Fibroblast of mammary gland (primary cell): ENCODE measurements at places on chromosomes 3 and 15.

- no peak for DNase-seq
Measured at GRCh38 chr3:63864008-63864964, 619 bp downstream of the ATXN7 start.

GRCh38 chr3:151328298-151328995, 902 bp downstream of the P2RY13 start:
- peak; percentile 43 for DNase-seq

DNA sequence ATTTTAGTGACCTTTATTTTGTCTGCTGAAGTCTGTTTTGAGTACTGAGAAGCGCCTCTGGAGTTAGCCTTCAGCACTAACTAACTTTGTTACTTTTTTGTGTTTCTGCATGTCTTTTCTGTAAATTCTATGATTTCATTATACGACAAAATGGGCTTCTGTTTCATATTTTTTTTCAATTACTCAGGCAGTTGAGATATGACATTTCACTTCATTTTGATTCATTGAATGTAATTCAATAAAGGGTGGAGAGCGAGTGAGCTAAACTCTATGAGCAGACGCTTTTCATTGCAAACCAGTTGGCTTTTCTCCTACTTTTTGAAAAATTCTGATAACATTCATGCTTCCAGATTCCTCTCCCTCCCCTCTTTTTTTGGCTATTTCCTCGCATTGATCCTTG, 84.4 kb upstream of the KCNH8 start:
- no peak for DNase-seq

DNA sequence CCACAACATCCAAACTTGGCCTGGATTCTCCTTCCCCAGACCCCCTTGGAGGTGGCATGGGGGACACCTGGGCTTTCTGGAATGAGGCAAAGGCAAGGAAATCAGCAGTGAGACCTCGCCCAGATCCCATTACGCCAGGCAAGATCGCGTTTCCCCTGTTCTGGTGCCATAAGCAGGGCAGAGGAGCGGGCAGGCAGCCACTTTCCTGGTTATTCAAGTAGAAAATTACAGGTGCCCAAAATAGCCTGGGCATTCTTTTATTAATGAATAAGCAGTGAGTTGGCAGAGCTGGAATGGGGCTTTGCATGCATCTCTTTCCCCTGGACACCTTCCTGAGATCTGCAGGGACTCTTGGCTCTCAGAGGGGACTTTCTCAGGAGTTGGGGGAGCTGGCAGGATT, 31.5 kb upstream of the FAM107A start:
- no peak for DNase-seq

DNA sequence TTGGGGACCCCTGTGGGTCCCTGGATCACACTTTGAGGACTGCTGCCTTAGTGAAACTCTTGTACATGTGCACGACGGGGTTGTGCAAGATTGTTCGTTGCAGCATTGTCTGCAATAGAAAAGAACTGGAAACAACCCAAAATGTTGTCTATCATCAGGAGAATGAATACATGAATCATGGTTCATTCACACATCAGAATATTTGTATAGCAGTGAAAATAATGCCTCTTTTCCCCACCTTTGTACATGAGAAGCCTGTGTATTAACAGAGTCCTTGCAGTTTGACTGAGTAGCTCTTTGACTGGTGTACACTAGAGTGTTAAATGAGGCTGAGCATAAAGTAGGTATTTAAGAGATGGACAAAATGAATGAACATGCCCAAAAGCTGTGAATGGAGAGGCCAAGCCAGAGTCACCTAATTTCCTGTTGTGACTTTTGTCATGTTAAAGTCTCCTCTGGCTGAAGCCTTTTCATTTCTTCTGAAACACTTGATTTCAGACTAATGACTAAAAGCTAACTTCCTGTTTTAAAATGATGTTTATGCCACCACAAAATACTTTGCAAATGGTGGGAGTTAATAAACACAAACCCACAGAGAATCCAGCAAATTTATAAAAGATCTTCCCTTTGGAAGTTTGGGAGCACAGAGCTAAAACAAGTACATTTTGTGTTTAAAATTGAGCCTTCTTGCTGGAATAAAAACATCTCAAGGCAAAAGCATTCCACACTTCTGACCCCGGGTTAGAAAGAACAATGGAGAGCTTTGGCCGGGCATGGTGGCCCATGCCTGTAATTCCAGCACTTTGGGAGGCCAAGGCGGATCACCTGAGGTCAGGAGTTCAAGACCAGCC, 20.6 kb upstream of the USP3 start:
- DNase-seq = peak; percentile 43

DNA sequence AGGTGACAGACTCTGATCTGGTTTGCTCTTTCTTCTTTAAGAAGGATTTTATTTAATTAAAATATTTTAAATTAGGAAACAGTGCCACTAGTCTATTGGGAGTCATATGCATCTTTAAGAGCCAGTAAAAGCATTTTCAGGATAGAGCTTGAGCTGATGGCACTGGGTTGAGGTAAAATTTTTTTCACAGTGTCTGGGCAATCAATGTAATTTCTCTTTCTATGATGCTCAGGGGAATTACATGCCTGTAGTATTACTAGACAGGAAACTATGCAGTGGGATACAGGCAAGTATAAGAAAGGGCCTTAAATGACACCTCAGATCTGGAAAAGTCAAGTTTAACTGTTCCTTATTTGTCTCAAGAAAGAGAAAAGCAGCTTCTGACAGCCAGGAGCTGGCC, 76.4 kb downstream of the GAP43 start:
- peak; percentile 56 for DNase-seq

DNA sequence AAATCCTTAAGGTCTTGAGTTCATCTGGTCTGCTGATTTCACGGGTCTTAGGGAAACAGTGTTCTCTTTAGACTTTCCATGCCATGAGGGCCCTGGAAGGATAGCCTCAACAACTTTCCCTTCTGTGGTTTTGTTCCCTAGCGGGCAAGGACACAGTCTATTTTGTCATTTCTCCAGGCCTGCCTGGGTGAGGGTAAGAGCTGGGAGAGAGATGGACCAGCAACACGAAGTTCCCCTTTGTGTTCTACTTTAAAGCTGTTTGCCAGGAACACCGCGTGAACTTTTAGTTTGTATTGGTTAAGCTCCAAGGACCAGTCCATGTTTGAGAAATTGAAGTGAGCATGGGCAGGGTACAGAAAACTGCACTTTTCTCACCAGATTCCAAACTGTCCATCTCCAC, 20.9 kb downstream of the ST3GAL6 start:
- DNase-seq = no peak

DNA sequence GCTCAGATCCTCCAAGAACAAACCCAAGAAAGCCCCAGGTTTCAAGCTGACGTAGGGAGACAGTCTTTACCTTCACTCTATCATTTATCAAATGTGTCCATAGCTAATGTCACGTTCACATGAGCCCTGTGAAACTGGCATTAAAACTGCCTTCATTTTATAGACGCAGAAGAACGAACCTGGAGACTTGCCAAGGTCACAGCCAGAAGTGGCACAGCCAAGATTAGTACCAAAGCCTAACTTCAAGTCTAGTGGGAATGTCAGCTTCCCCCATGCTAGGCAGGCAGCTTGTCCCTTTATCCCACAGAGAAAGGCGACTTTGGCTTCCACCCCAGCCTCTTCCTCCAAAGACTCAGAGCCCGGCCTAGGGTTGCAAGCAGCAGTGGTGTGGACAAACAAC, 517.2 kb downstream of the SHQ1 start:
- no peak for DNase-seq

GRCh38 chr3:57163751-57164150, 1.4 kb downstream of the IL17RD start:
- peak; percentile 50 for DNase-seq

- DNase-seq = peak; percentile 98
Measured at GRCh38 chr15:39188930-39189329, 391.9 kb upstream of the THBS1 start.

GRCh38 chr15:29792426-29793159, 29.7 kb downstream of the TJP1 start:
- DNase-seq = no peak

GRCh38 chr15:39084674-39085530, 496.0 kb upstream of the THBS1 start:
- peak; percentile 79 for DNase-seq

DNA sequence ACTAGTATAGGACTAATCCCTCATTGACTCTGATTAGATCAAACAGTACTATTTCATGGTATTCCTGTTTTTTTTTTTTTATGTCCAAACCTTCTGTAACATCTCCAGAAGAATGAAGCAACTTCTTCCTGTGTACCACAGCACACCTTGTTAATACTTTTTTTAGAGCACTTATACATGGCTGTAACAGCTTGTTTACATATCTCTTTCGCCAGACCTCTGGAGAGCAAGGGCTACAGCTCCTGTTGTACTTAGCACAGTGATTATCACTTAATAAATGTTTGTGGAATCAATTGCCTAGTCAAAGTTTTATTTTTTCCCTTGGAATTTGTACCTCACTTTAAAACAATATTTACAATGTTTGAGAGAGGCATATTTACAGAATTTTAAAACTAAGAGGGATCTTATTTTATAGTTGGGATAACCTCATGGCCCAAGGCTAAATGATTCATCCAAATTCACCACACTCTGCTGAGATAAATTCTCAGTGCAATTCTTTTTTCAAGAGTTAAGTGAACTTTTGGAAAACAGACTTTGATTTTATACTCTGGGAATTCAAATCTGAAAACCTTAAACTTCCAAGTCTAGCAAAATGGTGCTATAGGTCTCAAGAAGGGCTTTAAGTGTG, 9.2 kb upstream of the GATM start:
- DNase-seq = no peak

- no peak for DNase-seq
Measured at GRCh38 chr3:187497052-187497451, 128.9 kb downstream of the RTP4 start.

- DNase-seq = no peak
Measured at GRCh38 chr3:20798666-20799065, 612.7 kb upstream of the SGO1 start.

- no peak for DNase-seq
Measured at GRCh38 chr15:100642950-100643338, 40.6 kb downstream of the ASB7 start.
